Right lobe of liver (tissue), 6 donors: ENCODE measurements at places on chromosomes 4 and X.

GRCh38 chr4:8048856-8049676 lies 109.4 kb upstream of the AFAP1 start:
- H3K27ac ChIP-seq, result no peak overlapping the region
- no peak for DNase-seq
- no peaks in the 10 kb centered on the region for H3K27me3 ChIP-seq
- H3K36me3 ChIP-seq, result no peaks in the 10 kb centered on the region
- peaks cover 7% of the 10 kb centered on the region for H3K4me1 ChIP-seq

- H3K4me3 ChIP-seq, result no peak overlapping the region
- no peaks in the 10 kb centered on the region for H3K36me3 ChIP-seq
- no peak overlapping the region for H3K27ac ChIP-seq
- H3K4me1 ChIP-seq, result no peaks in the 10 kb centered on the region
- DNase-seq, result no peak
Measured at GRCh38 chrX:10160211-10160610, 3.4 kb downstream of the CLCN4 start.

- H3K27ac ChIP-seq, result no peak overlapping the region
- DNase-seq, result peak; percentile 68
- no peaks in the 10 kb centered on the region for H3K4me1 ChIP-seq
- H3K27me3 ChIP-seq, result no peaks in the 10 kb centered on the region
Measured at GRCh38 chr4:127533028-127533700, 99.6 kb upstream of the INTU start.

DNA sequence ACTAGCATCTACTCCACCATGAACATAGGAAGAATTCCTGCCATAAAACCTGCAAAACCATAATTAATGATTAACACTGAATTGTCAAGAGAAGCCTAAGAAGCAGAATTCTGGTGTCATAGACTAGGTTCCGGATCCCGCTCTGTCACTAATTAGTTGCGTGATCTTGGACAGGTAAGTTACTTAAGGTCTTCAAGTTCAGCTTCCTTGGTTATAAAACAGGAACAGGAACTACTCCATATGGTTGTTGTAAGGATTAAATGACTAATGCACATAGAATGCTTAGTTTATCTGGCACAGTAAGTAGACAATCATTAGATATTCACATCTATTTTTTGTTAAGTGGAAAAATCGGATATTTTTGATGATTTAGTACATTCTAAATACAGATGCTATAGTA lies 14.3 kb downstream of the G3BP2 start:
- H3K4me3 ChIP-seq, result no peak overlapping the region
- H3K27ac ChIP-seq, result no peak overlapping the region
- H3K36me3 ChIP-seq, result no peaks in the 10 kb centered on the region
- H3K27me3 ChIP-seq, result no peaks in the 10 kb centered on the region
- no peak for DNase-seq
- H3K4me1 ChIP-seq, result no peaks in the 10 kb centered on the region

DNA sequence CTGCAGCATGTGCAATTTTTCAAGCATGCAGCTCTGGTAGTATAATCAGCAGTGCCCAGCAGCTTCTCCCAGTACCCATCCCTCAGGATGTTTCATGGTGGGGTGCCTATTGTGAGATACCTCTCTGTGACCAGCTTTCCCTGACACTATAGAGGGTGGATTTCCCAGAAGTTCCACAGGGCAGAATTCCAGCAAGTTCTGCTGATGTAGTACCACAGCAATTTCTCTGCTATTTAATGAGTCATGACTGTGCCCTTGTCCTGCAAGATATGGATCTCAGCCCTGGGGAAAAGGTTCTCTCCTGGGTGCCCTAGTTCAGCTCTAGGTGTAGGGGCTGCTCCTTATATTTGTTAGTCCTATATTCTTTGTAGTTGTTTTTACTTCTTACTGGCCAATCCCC lies 174.8 kb downstream of the ENOX2 start:
- H3K4me3 ChIP-seq, result no peak overlapping the region
- no peaks in the 10 kb centered on the region for H3K36me3 ChIP-seq
- no peaks in the 10 kb centered on the region for H3K27me3 ChIP-seq
- H3K4me1 ChIP-seq, result no peaks in the 10 kb centered on the region
- no peak for DNase-seq

- H3K27me3 ChIP-seq, result no peaks in the 10 kb centered on the region
- H3K4me3 ChIP-seq, result no peak overlapping the region
- no peaks in the 10 kb centered on the region for H3K4me1 ChIP-seq
- DNase-seq, result no peak
- no peak overlapping the region for H3K27ac ChIP-seq
Measured at GRCh38 chr4:40211224-40212185, 14.7 kb downstream of the RHOH start.

DNA sequence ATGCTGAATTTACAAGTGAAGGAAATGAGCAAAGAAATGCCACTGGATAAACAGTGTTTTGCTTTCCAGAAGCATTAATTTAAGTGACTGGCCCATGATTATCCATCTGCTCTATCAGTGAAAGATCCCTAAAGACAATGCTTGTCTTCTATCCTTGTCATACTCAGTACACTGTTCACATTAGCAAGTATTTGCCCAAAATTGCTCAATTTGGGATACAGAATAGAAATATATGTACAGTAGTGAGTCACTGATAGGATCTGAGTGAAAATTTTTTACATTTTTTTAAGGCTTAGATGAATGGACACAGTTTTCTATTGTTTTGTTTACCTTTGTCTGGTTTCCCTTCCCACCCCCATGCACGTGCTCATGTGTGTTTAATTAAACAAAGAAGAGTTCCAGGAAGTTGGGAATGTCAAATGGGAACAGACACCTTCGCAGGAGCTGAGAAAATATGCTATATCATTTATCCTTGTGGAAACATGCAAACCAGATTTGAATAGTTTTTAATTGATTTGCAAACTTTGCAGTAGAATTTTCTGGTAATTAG lies 656.3 kb downstream of the RPA4 start:
- no peaks in the 10 kb centered on the region for H3K27me3 ChIP-seq
- no peaks in the 10 kb centered on the region for H3K4me1 ChIP-seq
- H3K27ac ChIP-seq, result no peak overlapping the region
- H3K36me3 ChIP-seq, result no peaks in the 10 kb centered on the region
- no peak for DNase-seq
- H3K4me3 ChIP-seq, result no peak overlapping the region

GRCh38 chrX:39750256-39750790 lies 347.4 kb downstream of the BCOR start:
- H3K36me3 ChIP-seq, result no peaks in the 10 kb centered on the region
- H3K4me3 ChIP-seq, result no peak overlapping the region
- H3K4me1 ChIP-seq, result no peaks in the 10 kb centered on the region
- H3K27ac ChIP-seq, result no peak overlapping the region

GRCh38 chr4:38678078-38678477 lies 14.1 kb downstream of the KLF3 start:
- H3K4me3 ChIP-seq, result no peak overlapping the region
- peaks cover 35% of the 10 kb centered on the region for H3K4me1 ChIP-seq
- no peak overlapping the region for H3K27ac ChIP-seq

- no peak overlapping the region for H3K27ac ChIP-seq
- H3K4me1 ChIP-seq, result no peaks in the 10 kb centered on the region
Measured at GRCh38 chr4:4631150-4631549, 89.3 kb upstream of the STX18 start.

- H3K27ac ChIP-seq, result no peak overlapping the region
- H3K4me1 ChIP-seq, result no peaks in the 10 kb centered on the region
- H3K4me3 ChIP-seq, result no peak overlapping the region
- H3K27me3 ChIP-seq, result no peaks in the 10 kb centered on the region
- DNase-seq, result no peak
- no peaks in the 10 kb centered on the region for H3K36me3 ChIP-seq
Measured at GRCh38 chr4:168868044-168868781, 141.8 kb downstream of the CBR4 start.

GRCh38 chr4:185224597-185224996 lies 15.2 kb downstream of the SNX25 start:
- H3K4me3 ChIP-seq, result no peak overlapping the region
- no peaks in the 10 kb centered on the region for H3K27me3 ChIP-seq
- H3K4me1 ChIP-seq, result peaks cover 9% of the 10 kb centered on the region
- H3K27ac ChIP-seq, result no peak overlapping the region
- DNase-seq, result no peak
- no peaks in the 10 kb centered on the region for H3K36me3 ChIP-seq

- no peak overlapping the region for H3K4me3 ChIP-seq
- no peak overlapping the region for H3K27ac ChIP-seq
- H3K27me3 ChIP-seq, result no peaks in the 10 kb centered on the region
- H3K36me3 ChIP-seq, result no peaks in the 10 kb centered on the region
- DNase-seq, result no peak
Measured at GRCh38 chrX:153981771-153982533, 9.4 kb downstream of the TMEM187 start.

- H3K4me3 ChIP-seq, result no peak overlapping the region
- no peak for DNase-seq
- H3K36me3 ChIP-seq, result peaks cover 11% of the 10 kb centered on the region
- H3K27me3 ChIP-seq, result no peaks in the 10 kb centered on the region
- no peak overlapping the region for H3K27ac ChIP-seq
- no peaks in the 10 kb centered on the region for H3K4me1 ChIP-seq
Measured at GRCh38 chrX:74277846-74278245, 26.1 kb upstream of the ZCCHC13 start.
